ENCODE measurements at places on chromosomes 6 and 20.
A peak's percentile ranks its signal among the peaks of the same experiment; 100 is the strongest.

GRCh38 chr6:168370310-168370991 lies 50.9 kb upstream of the DACT2 start:
- peaks cover 12% of the 10 kb centered on the region for H3K4me1 ChIP-seq
- H3K36me3 ChIP-seq, result no peaks in the 10 kb centered on the region
- H3K27ac ChIP-seq, result no peak overlapping the region
- H3K4me3 ChIP-seq, result no peak overlapping the region
- peak; percentile 56 for DNase-seq

- H3K4me3 ChIP-seq, result peak overlapping the region; percentile 21
- H3K27ac ChIP-seq, result no peak overlapping the region
- H3K4me1 ChIP-seq, result no peaks in the 10 kb centered on the region
- H3K27me3 ChIP-seq, result no peaks in the 10 kb centered on the region
- H3K36me3 ChIP-seq, result no peaks in the 10 kb centered on the region
- DNase-seq, result peak; percentile 49
Measured at GRCh38 chr20:21125072-21125848, 622 bp upstream of the KIZ start.

GRCh38 chr20:40754339-40754943 lies 65.4 kb upstream of the MAFB start:
- no peak for DNase-seq
- no peak overlapping the region for H3K4me3 ChIP-seq
- no peaks in the 10 kb centered on the region for H3K36me3 ChIP-seq

- H3K36me3 ChIP-seq, result no peaks in the 10 kb centered on the region
- H3K27me3 ChIP-seq, result no peaks in the 10 kb centered on the region
Measured at GRCh38 chr6:97841763-97842162, 558.7 kb upstream of the MMS22L start.

- peak; percentile 33 for DNase-seq
- H3K27ac ChIP-seq, result peak overlapping the region; percentile 98
- no peaks in the 10 kb centered on the region for H3K27me3 ChIP-seq
Measured at GRCh38 chr6:44386929-44387345, 569 bp upstream of the CDC5L start.

GRCh38 chr6:148999929-149000468 lies 253.2 kb downstream of the UST start:
- peaks cover 2% of the 10 kb centered on the region for H3K4me1 ChIP-seq
- H3K27me3 ChIP-seq, result no peaks in the 10 kb centered on the region
- H3K4me3 ChIP-seq, result no peak overlapping the region
- no peaks in the 10 kb centered on the region for H3K36me3 ChIP-seq
- no peak for DNase-seq

DNA sequence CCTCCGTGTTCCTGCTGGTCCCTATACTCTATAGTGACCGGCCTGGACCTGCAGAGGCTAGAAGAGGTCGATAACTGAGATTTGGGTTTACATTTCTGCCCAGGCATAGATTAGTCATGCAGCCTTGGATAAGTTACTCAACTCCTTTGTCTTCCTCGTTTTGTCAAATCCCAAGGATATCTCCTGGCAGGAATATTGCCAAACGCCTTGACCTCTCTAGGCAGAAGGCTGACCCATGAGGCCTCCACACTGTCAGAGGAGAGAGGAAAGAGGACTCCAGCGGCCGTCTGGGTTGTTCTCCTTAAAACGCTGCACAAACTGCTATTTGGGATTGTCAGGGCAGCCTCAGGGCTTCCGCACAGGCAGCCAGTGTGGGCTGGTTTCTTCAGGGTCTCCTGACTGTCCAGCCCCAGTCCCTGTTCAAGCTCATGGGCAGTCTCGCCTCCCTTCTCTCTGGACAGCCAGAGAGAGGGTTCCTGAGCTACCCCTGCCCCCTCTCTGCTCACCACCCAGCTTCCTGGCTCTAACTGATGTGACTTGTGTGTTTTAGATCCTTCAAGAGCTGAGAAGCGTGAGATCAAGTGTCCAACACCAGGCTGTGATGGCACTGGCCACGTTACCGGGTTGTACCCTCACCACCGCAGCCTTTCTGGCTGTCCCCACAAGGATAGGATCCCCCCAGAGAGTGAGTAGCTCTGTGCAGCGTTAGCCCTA lies 44.7 kb upstream of the PCMTD2 start:
- no peak overlapping the region for H3K27ac ChIP-seq
- no peak for DNase-seq
- H3K27me3 ChIP-seq, result no peaks in the 10 kb centered on the region
- H3K36me3 ChIP-seq, result no peaks in the 10 kb centered on the region
- no peak overlapping the region for H3K4me3 ChIP-seq

DNA sequence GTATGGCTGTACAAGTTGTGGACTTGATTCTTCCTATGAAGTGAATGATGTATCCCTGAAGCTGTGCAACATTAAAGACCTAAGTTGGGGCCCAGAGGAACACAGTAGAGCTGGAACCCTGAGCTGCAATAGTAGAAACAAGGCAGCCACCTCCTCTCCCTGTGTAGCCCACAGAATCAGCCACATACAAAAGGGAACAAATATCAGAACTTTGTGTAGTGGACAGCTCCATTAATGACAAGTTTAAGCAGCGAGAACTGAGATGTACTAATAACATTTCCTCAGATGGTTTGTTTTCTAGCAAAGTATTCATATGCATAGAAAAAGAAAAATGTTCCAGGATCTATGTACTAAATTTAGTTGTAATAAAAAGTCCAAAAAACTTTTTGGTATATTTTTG lies 19.2 kb downstream of the PHACTR1 start:
- no peak overlapping the region for H3K27ac ChIP-seq
- H3K4me1 ChIP-seq, result no peaks in the 10 kb centered on the region
- no peak overlapping the region for H3K4me3 ChIP-seq
- H3K36me3 ChIP-seq, result no peaks in the 10 kb centered on the region
- no peaks in the 10 kb centered on the region for H3K27me3 ChIP-seq

DNA sequence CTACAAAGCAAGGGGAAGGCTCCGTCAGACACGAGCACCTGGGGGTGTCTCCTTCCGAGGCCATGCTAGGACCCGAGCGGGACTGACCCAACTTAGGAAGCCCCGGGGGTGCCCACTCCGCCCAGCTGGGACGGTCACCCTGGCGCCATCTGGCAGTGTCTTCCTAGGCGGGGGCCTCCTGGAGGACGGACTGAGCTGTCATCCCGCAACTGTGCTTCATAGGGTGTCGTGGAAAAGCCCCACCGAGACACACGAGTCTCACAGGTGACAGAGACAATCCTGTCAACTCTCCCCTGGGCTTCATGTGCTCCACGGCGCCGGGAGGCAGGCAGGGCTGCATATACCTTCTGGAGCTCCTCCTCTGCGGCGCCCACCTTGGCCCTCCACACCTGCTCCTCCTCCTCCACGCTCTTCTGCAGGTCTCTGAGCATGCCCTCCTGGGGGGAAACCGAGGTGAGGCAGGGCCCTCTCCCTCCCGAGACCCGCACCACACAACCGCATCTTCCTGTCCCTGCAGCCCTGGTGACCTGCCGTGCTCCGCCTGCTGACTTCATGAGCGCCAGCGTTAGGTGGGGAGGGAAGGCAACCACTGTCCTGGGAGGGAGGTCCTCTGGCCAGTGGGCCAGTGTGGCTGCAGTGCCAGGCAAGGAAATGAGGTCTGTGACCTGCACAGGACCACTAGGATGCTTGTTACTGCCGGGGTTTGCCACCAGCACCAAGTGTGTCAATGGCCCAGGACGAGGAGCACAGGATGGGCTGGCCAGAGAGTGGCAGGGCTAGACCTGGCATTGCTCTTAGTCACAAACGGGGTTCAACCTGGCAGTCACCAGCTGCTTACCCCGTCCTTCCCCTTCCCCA lies 50.7 kb downstream of the DSTN start:
- no peak overlapping the region for H3K27ac ChIP-seq
- H3K4me3 ChIP-seq, result peak overlapping the region; percentile 45
- no peaks in the 10 kb centered on the region for H3K27me3 ChIP-seq
- peaks cover 97% of the 10 kb centered on the region for H3K36me3 ChIP-seq

DNA sequence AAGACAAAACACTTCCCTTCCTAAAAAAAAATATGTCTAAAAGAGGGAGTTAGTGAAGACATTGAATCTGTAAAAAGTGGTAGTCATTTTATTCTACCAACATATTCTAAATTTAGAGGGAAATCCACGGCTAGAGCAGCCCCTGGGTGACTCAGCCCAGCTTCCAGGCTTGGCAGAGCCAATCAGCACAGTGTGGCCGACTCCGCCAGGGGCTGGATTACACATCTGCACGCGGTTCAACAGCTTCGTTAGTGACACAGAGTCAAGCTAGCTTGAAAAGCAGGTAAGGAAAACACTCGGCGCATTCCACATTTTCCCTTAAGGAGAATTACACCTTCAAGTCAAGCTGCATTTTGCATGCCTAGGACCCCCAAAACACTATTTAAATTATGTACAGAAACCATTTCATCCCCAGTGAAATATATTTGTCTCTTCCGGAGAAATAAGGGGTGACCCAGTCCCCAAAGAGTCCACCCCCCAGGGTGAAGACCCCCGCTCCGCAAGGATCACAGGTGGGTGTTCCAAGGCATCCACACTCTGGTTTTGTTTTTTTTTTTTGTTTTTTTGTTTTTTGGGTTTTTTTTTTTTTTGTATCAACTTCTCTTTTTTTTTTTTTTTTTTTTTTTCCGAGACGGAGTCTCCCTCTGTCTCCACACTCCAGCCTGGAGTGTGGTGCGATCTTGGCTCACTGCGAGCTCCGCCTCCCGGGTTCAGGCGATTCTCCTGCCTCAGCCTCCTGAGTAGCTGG lies 58.4 kb upstream of the ARID1B start:
- H3K4me1 ChIP-seq, result peaks cover 18% of the 10 kb centered on the region
- no peaks in the 10 kb centered on the region for H3K27me3 ChIP-seq
- H3K4me3 ChIP-seq, result no peak overlapping the region
- peak overlapping the region; percentile 71 for H3K27ac ChIP-seq
- peak; percentile 100 for DNase-seq

DNA sequence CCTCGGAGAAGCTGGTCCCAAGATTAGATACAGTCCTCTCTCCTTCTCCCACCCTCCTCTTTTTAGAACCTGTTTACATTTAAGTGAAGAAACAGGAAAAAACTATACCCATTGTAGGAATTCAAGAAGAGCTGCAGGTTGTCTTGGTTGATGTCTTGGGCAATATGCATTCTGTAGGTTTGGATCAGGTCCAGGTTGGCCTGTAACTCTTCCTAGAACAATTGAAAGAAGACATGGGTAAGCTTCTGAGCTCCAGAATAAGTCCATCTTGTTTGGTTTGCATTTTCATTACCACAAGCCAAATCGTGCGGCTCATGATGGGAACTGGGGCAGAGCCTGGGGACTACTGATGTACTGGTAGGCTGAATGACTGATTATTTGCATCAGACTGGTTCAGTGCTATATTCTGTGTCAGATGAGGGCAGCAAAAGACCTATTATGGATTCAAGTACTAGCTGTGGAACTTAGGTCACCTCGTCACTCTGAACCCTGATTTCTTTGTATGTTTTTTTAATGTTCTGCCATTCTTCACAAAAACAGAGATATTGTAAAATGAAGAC lies 20.3 kb upstream of the SLA2 start:
- H3K4me3 ChIP-seq, result no peak overlapping the region
- H3K36me3 ChIP-seq, result peaks cover 1% of the 10 kb centered on the region
- DNase-seq, result no peak
- no peaks in the 10 kb centered on the region for H3K27me3 ChIP-seq

DNA sequence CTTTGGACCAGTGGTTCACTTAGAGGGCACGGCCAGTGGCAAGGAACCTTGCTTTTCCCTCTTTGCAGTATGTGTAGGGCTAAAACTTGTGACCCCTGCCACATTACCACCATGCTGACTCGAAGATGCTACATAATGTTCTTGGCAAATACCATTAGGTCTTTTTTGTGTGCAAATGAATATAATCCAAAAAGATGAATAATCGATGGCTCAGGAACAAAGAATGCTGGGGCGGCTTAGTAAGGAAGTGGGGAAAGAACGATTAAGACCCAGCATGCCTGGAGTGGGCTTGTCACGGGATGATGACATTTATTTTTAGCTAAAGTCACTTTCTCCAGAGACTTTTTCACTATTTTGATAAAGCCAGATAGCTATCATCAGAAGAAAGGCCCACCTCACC lies 23.1 kb downstream of the CMTR1 start:
- H3K4me1 ChIP-seq, result no peaks in the 10 kb centered on the region
- no peak for DNase-seq
- H3K27ac ChIP-seq, result no peak overlapping the region
- no peak overlapping the region for H3K4me3 ChIP-seq

GRCh38 chr6:32167761-32168262 lies 3.4 kb downstream of the EGFL8 start:
- no peak overlapping the region for H3K4me3 ChIP-seq
- H3K27ac ChIP-seq, result no peak overlapping the region
- no peaks in the 10 kb centered on the region for H3K27me3 ChIP-seq
- no peak for DNase-seq
- peaks cover 67% of the 10 kb centered on the region for H3K36me3 ChIP-seq

DNA sequence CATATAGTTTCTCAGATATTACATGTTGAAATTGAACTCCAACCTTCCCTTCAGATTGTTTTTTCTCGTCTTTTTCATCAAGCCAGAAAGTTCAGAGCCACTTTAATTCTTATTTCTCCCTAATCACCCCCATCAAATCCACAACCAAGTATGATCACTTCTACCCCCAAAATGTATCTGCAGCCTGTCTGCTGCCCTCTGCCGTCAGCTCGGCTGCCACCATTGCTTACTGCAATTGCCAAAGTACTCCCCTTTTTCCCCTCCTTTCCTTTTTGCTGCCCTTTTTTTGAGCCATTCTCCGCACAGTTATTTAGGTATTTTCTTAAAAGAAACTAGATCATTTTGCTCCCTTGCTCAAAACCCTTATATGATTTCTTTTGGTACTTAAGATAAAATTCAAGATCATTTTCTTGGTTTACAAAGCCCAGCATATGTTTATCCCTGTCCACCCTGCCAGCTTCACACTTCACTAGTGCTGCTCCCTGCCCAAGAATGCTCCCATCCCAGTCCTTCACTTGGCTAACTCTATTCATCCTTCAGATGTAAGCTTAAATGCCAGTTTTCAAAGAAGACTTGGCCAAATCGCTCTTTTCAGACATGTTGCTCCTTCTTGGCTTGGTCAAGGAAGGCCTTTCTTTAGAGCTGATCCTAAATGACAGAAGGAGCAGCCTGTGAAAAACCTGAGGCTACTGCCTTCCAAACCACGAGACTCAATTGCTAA lies 63.7 kb downstream of the SH3BGRL2 start:
- no peaks in the 10 kb centered on the region for H3K4me1 ChIP-seq
- no peak overlapping the region for H3K27ac ChIP-seq
- no peak for DNase-seq
- no peaks in the 10 kb centered on the region for H3K27me3 ChIP-seq
- peaks cover 4% of the 10 kb centered on the region for H3K36me3 ChIP-seq

GRCh38 chr6:11527274-11527870 lies 10.2 kb upstream of the TMEM170B start:
- peaks cover 4% of the 10 kb centered on the region for H3K4me1 ChIP-seq
- peak; percentile 65 for DNase-seq
- no peak overlapping the region for H3K4me3 ChIP-seq
- no peaks in the 10 kb centered on the region for H3K27me3 ChIP-seq
- H3K36me3 ChIP-seq, result no peaks in the 10 kb centered on the region

DNA sequence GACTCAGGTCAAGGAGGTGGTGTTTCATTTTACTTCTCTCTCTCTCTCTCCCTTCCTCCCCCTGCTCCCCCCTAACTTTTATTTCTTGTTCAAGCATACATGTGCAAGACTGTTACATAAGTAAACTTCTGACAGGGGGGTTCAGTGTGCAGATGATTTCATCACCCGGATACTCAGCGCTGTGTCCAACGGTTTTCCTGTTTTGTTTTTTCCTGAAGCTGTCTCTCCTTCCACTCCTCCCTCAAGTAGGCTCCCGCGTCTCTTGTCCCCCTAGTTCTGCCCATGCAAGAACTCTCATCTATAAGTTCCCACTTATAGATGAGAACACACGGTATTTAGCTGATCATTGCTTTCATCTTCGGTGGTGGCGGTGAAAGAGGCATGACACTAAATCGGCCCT lies 751.9 kb upstream of the DEFB115 start:
- no peak for DNase-seq
- H3K36me3 ChIP-seq, result no peaks in the 10 kb centered on the region
- H3K4me3 ChIP-seq, result no peak overlapping the region
- H3K27ac ChIP-seq, result no peak overlapping the region
- no peaks in the 10 kb centered on the region for H3K4me1 ChIP-seq
